ENCODE measurements at places on chromosomes 4 and X.
A peak's percentile ranks its signal among the peaks of the same experiment; 100 is the strongest.

DNA sequence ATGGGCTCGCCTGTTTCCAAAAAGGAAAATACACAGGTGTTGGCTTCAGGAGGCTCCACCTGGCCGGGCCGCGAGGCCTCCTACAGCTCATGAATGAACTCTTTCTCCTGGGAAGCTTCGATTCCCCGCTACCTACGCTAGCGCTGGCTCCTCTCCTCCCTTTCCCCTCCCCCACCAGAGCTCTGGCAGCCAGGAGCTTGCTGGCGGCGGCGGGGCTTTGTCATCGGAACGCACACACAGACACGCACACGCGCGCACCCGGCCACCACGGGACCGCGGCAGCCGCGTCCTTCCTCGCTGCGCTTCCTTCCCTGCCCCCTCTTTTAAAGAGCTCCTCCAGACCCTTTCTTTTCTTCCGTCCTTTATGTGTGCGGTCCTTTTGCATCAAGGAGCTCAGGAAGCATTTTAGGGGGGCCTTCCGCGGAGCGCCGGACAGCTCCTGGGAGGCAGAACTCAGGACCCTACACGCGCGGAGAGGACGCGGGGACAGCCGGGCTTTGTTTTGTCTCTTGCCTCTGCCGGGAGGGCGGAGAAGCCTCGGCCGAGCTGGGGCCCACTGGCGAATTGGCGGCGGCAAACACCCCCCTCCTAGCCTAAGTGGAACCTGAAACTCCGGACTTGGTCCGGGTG lies 70.2 kb upstream of the BCOR start:
- no peak for DNase-seq

GRCh38 chr4:141016117-141016798 lies 117.0 kb downstream of the RNF150 start:
- DNase-seq = no peak

GRCh38 chrX:153343674-153344073 lies 9.7 kb downstream of the ZNF275 start:
- no peak for DNase-seq

GRCh38 chrX:24231641-24232179 lies 82.2 kb downstream of the SUPT20HL2 start:
- DNase-seq = no peak

DNA sequence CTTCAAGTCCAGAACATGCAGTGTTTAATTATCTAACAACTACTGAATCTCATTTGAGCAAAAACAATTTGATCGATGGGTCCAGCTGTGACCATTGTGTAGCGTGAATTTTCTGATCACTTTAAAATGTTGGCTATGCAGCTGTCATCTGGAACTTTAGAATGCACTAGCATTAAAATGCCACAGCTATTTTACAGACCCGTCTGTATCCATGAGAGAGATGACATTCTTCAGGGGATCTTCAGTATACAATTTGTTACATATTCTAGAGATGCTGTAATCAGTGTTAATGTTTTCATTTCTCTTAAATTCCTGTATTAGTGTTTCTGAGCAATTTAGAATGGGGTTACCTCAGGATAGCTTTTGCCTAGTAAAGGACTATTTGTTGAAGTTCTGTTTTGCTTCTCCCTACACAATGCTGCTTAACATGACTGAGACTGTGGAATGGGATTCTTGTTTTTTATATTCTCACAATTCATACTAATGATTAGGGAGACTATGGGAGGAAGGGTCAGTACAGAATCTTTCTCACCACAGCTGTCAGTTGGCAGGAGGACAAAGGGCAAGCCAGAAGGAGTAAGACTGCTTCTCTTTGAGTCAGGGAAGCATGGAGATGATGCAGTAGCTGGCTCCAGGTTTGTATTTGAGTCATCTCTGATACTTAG lies 13.2 kb upstream of the CTSO start:
- DNase-seq = no peak

DNA sequence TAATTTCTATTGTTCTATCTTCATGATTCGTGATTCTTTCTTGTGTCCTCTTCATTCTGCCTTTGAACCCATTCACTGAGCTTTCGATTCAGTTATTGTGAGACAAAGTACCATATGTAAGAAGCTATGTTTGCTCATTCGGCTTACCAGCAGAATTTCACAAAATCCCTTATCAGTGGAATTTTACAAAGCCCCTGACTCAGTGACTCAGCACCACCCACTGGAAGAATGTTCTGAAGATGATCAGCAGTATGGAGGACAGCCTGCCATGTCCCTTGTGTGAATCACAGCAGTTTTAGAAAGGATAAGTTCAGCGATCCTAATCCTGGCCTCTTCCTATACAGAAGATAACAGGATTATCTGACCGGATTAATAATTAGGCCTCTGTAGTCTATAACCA lies 5.8 kb upstream of the UXT start:
- DNase-seq = no peak

- DNase-seq = no peak
These were observed 476.9 kb upstream of the SLIT2 start for GRCh38 chr4:19774690-19775256.

DNA sequence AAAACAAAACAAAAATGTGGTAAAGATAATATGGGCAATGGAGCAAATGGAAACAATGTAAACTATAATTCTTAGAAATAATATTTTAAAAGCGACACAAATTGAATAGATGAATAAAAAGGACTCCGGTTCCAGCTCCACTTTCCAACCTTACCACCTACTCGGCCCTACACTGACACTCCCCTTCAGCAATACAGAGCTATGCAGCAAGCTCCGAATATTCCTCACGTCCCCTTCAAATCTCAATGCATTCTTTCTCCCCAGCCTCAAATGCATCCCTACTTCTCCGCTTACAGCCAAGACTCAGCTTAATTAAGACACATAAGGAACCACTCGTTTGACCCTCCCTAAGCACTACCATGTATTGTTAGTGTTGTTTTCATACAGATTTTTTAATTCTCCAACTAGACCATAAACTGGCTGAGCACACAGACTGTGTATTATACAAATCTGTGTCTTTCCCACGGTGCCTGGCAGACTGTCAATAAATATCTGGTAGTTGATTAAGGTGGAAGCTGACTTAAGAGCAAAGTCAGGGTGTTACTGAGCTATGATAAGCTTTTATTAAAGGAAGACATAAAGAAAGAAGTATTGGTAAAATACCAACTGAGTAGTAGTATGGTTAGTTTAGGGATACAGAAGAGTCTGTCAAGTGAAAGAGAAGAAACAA lies 219.1 kb downstream of the NR3C2 start:
- DNase-seq = no peak

- no peak for DNase-seq
These were observed 117.5 kb downstream of the DNAAF6 start for GRCh38 chrX:107323786-107324492.

- DNase-seq = no peak
These were observed 92.2 kb upstream of the MTM1 start for GRCh38 chrX:150476164-150476699.

DNA sequence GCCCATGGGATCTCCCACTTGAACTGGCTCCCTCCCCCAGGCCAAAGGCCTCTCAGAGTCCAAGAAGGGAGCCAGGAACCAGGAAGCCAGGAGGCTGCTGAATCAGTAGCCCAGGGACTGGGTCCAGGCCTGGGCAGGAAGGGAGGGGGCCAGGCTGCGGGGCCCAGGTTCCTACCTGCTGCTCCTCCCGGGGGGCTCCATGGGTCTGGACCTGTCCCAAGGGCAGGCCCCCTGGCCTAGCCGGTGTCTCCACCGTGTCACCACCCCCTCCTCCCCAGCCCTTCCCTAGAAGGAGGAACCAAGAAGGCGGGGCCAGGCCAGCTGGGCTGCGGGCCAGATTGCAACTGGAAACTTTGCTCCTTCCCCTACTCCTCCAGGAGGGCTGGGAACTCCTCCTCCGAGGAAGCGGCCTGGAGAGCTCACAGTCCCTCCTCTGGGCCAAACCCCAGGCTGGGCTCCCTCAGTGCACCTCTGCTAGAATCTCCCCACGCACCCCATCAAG lies at the start of gene IQSEC2:
Gene IQSEC2, minus strand, starts transcription at position 264 of the 502 bp plus-strand sequence.
- peak; percentile 14 for DNase-seq

GRCh38 chr4:182917182-182918043 lies at the start of gene DCTD:
Gene DCTD (minus strand): TSS chr4:182917386. CDS start chr4:182915568, 1,818 bp downstream.
- peak; percentile 15 for DNase-seq

GRCh38 chr4:56689201-56689969 lies 8.3 kb upstream of the HOPX start:
- no peak for DNase-seq

DNA sequence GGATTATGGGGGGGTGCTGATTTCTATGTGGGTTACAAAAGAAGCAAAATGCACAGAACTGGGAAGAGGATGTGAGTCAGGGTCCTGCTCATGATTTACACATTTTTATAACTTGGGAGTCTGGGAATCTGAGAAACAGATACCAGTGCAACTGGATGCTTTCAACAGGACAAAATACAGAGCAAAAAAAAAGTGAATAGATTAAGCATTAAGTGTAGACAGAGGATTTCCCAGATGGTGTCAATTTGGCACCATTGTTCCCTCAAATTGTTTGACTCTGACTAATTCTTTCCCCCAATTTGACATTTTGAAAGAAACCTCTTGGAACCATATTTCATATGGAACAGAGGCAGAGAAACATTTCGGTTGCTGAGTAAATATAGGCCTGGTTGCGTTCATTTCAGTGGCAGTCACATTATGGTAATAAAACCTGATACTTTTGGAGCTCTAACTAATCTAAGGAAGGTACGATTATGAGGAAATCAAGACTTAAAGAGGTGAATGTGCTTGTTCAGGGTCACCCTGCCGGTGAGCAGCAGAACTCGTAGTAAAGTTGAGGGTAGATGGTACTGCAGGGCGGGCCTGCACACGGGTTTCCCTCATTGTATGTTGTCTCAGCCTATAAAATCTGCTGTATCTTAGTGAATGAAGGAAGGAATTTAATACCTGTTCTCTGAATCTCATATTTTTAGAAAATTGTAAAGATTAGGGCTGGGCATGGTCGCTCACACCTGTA lies 18.7 kb upstream of the CDKL5 start:
- no peak for DNase-seq

DNA sequence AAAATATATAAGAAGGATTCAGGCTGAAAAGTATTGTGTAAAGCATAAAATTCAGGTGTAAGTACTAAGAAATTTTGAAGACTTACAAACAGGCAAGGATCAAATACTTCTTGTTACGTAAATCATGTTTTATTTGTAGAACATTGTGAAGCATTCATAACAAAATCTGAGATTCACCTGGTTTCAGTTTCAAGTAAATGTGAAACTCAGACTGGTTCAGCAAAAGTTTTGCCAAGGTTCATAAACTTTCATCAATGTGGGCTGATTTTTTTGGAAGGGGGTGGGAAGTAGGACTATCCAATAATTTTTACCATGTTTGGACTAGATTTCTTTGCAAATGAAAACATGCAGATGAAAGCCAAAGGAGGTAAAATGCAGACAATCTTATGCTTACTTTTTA lies 527.7 kb downstream of the ANKRD50 start:
- DNase-seq = no peak

DNA sequence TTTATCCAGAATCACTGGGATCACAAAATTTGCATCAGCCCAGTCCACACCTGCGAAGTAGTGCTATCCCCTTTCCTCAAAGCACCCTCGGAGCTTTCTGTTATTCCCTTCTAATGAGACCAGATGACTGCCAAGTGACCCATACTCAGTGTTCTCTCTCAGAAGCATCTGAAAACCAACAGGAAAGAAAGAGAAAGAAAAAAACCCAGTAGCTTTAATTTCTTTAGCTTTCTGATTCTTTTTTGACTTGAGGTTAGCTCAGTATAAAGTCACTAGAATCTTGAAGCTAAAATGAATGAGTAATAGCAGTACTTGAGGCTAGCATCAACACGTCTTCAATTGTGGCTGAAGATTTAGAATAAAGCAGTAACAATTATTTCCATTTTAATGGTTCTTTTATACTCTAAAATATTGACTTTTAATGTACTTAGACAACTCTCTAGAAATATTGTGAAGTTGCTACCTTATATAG lies 124.4 kb downstream of the ANK2 start:
- no peak for DNase-seq

GRCh38 chrX:10555846-10556245 lies 64.5 kb downstream of the MID1 start:
- DNase-seq = no peak

GRCh38 chrX:134622056-134622812 lies 36.0 kb downstream of the PLAC1 start:
- no peak for DNase-seq

- DNase-seq = peak; percentile 22
These were observed 258.3 kb upstream of the GABRA2 start for GRCh38 chr4:46648088-46648744.

DNA sequence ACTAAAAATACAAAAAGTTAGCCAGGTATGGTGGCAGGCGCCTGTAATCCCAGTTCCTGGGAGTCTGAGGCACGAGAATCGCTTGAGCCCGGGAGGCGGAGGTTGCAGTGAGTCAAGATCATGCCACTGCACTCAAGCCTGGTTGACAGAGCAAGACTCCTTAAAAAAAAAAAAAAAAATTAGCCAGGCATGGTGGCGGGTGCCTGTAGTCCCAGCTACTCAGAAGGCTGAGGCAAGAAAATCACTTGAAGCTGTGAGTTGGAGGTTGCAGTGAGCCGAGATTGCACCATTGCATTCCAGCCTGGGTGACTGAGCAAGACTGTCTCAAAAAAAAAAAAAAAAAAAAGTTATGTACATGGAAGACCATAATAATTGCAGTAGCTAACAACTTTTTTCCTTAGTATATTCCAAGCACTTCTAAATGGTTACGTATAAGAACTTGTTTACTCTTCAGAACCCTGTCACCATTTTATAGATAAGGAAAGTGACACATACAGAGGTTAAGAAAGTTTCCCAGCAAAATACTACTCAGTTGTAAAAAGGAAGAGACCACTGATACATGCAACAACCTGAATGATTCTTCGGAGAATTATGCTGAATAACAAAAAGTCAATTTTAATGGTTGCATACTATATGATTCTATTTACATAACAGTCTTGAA lies 24.5 kb downstream of the RUFY3 start:
- no peak for DNase-seq

DNA sequence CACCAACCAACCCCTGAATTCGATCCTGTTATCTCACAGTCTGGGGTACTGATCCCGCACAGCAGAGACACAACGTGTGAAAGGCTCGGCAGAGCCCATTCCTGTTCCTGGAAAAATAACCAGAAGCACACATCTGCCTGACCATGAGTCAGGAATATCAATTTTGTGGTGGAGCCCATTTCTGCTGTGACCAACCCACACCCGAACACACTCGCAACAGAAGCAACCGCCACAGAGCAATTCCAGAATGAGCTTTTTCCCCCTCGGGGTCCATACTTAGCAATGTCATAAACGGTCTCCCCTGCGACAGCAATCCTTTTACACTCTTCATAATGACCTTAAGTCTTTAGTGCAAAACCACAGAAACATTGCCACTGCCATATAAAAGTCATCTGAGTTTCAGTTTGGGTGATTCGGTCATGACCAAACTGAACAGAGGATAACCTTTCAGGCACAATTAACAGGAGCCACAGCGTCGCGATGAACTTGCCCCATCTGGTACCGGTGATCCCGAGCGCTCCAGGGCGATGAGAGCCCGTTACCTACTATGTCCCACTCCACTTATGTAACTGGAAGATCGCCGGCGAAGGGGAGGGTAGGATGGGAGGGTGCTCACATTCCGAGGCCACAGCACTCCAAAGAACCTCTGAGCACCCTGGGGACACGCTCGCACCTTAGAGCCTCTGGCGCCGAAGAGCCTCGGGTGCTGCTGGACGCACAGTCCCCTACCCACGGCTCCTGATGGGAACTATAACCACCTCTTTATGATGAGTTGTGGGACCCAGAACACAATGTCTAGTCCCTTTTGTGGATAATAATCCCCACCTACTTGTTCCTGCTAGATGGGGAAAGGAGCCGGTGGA lies 1.1 kb downstream of the MECP2 start:
- peak; percentile 53 for DNase-seq

Data from NCI-H1105 treated with DMSO at 0.1 percent for 48 hours (cell line).